Dermis blood vessel endothelial cell (primary cell): ENCODE measurements at places on chromosomes 13 and 19. TPM values are rescaled to one million over a fixed set of nuclear protein-coding genes. Genes with fewer than 3 reads are reported as not detected.

NTF4 gene
- not detected in 2 replicates for total RNA-seq

CEACAM19 gene
- total RNA-seq = 0.47 and 0.85 TPM in 2 replicates

KIR2DL1 gene
- total RNA-seq = not detected in 2 replicates

EXOC3L2 gene
- total RNA-seq = 1.7 and 3.1 TPM in 2 replicates

SPC24 gene
- 23.1 and 88.9 TPM in 2 replicates for total RNA-seq

IZUMO2 gene
- not detected in 2 replicates for total RNA-seq

CEACAM21 gene
- total RNA-seq = 3.2 and 9.4 TPM in 2 replicates
